Karpas-422 (cell line): ENCODE measurements at places on chromosomes 2 and 18. TPM values are rescaled to one million over a fixed set of nuclear protein-coding genes. Genes with fewer than 3 reads are reported as not detected.

CD8B2 gene
- not detected in 2 replicates for total RNA-seq

CYP27C1 gene
- not detected in 2 replicates for total RNA-seq

NLRC4 gene
- 0.51 and 1.6 TPM in 2 replicates for total RNA-seq

- DNase-seq, result no peak
Observed at GRCh38 chr18:73047688-73048087, 179.9 kb upstream of the NETO1 start.

- DNase-seq, result no peak
Observed at GRCh38 chr2:173056705-173057364, 18.8 kb upstream of the MAP3K20 start.
